ENCODE measurements at places on chromosomes 1 and 21. TPM values are rescaled to one million over a fixed set of nuclear protein-coding genes. Genes with fewer than 3 reads are reported as not detected.

The NUAK2 gene
- total RNA-seq = 1.4 TPM

The MYOM3 gene
- total RNA-seq = not detected

The AGBL4 gene
- not detected for total RNA-seq

The AK5 gene
- total RNA-seq = not detected

The OR6N1 gene
- not detected for total RNA-seq

The NKAIN1 gene
- total RNA-seq = not detected

The ZYG11A gene
- total RNA-seq = not detected

The PAPPA2 gene
- total RNA-seq = not detected

The TMEM50B gene
- total RNA-seq = 57.5 TPM

The KCNJ15 gene
- not detected for total RNA-seq

The IKBKE gene
- 36.0 TPM for total RNA-seq

The SH3BGR gene
- total RNA-seq = not detected

The CAP1 gene
- total RNA-seq = 229 TPM

The OR2L2 gene
- not detected for total RNA-seq

The ACTL8 gene
- total RNA-seq = not detected

The LRRC8B gene
- total RNA-seq = 14.8 TPM

The TNFSF4 gene
- 0.26 TPM for total RNA-seq

The SDF4 gene
- 25.6 TPM for total RNA-seq

GRCh38 chr1:22616571-22616970 lies 19.9 kb upstream of the C1QA start:
- no peak for DNase-seq

GRCh38 chr1:193525917-193526710 lies 339.7 kb upstream of the B3GALT2 start:
- no peak for DNase-seq

GRCh38 chr1:93489756-93490155 lies 41.8 kb downstream of the FNBP1L start:
- DNase-seq = no peak

- no peak for DNase-seq
Observed at GRCh38 chr1:234686035-234686434, 76.1 kb upstream of the IRF2BP2 start.

- DNase-seq = no peak
Observed at GRCh38 chr1:38923607-38924006, 18.0 kb downstream of the RHBDL2 start.

- no peak for DNase-seq
Observed at GRCh38 chr1:222373216-222373615, 174.7 kb downstream of the HHIPL2 start.

- no peak for DNase-seq
Observed at GRCh38 chr1:205547936-205548827, 43.7 kb downstream of the CDK18 start.

GRCh38 chr1:85838238-85838637 lies 130.0 kb upstream of the ZNHIT6 start:
- DNase-seq = peak; percentile 63

- DNase-seq = peak; percentile 88
Observed at GRCh38 chr21:41369105-41369919, 7.5 kb downstream of the MX2 start.

DNA sequence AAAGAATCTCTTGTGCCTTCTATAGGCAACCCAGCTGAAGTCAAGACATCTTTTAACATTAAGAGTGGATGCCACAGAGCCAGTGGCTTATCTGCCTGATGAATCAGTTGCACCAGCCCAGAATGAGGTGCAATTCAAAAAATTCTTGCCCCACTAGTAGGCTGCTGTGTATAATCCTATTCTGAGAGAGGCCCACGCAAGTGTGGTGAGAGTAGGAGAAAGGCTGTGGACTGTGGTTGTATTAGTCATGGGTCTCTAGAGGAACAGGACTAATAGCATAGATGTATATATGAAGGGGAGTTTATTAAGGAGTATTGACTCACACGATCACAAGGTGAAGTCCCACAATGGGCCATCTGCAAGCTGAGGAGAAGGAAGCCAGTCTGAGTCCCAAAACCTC lies 216.4 kb downstream of the LTN1 start:
- no peak for DNase-seq

DNA sequence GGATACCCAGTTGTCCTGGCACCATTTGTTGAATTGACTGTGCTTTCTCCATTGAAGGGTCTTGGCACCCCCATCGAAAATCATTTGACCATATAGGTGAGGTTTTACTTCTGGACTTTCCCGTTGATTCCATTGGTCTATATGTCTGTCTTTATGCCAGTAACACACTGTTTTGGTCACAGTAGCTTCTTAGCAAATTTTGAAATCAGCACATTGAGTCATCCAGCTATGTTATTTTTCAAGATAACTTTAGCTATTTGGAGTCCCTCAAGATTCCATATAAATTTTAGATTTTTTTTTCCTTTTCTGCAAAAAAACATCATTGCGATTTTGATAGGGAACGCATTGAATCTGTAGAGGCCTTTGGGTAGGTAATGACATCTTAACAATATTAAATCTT lies 235.6 kb downstream of the SMYD3 start:
- no peak for DNase-seq

- no peak for DNase-seq
Observed at GRCh38 chr1:220926146-220926545, 46.9 kb downstream of the HLX start.

GRCh38 chr1:109917768-109918606 lies 7.3 kb downstream of the CSF1 start:
- peak; percentile 52 for DNase-seq

DNA sequence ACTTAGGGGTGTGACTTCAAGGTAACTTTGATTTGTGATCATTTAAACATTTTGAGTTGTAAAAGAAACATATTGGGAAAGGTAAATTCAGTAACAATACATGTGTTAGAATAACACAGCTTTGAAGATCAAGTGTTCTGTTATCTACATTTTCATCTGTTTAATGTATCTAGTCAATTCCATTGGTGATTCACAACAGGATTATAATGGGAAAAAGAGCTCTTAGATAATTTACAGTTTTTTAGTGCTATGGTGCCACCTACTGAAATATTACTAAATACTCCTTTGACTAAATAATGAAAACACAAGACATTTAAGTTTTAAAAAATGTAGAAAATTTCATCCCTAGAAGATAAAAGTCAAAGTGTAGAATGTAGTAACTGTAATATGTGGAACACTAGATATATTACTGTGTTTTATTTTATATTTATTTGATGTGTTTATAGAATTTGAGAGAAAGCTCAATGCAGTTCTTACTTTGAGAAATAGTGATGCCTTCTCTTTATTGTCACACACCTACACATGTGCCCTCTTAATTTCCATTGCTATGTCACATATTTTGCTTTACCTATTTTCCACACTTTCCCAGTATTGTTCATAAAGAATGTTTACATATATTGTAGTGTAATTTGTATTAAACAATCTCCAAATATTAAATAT lies 47.4 kb downstream of the PTPRC start:
- peak; percentile 80 for DNase-seq

GRCh38 chr1:159860456-159860855 lies 2.0 kb downstream of the VSIG8 start:
- no peak for DNase-seq

DNA sequence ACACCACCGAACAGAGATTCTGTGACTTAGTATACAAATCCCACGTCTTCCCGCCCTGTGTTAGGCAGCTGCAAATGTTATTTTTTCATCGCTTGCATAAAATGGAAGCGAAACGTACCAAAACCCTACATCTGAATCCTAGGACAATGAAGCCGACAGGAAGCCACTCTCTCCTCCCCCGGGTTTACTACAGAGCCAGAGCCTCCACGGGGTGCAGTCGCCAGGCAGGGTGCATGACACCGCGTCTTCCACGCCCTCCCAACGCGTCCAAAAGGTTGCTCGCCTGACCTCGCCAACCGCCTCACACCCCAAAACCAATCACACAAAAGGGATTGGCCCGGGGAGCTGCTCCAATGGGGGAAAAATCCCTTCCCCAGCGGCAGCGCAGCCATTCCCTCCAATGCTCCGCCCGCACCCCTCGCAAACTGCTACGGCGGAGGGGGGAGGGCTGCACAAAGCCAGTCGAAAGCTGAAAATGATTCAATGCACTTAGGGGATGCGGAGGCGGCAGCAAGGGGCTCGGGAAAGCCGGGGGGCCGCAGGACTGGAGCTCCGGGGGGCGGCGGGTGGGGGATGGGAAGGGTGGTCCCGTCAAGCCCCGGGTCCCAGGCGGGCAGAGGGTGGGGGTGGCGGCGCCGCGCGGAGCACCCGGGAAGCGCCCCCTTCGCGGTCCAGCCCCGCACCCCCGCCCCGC lies 701 bp downstream of the CEP170 start:
- peak; percentile 86 for DNase-seq

DNA sequence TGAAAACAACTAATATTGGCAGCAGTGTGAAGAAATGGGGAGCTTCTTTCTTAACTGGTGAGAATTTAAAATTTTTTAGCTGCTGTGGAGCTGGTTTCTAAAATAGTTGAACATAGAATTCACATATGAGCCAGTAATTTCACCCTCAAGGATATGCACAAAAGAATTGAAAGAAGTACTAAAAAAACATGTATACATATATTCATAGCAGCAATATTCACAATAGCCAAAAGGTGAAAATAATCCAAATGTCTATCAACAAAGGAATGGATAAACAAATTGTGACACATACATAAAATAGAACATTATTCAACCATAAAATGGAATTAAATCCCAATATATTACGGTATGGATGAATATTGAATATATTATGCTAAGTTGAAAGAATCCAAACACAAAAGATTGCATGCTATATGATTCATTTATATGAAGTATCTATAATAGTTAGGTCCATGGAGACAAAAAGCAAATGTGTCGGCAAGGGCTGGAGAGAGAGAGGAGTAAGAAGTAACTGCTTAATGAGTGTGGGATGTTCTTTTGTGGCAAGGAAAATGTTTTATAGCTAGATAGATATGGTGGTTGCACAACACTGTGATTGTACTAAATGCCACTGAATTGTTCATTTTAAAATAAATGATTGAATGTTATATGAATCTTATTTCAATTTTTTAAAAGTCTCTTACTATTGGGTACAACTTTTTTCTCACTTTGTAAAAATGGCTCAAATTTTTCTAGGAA lies 14.8 kb upstream of the COL11A1 start:
- DNase-seq = no peak

DNA sequence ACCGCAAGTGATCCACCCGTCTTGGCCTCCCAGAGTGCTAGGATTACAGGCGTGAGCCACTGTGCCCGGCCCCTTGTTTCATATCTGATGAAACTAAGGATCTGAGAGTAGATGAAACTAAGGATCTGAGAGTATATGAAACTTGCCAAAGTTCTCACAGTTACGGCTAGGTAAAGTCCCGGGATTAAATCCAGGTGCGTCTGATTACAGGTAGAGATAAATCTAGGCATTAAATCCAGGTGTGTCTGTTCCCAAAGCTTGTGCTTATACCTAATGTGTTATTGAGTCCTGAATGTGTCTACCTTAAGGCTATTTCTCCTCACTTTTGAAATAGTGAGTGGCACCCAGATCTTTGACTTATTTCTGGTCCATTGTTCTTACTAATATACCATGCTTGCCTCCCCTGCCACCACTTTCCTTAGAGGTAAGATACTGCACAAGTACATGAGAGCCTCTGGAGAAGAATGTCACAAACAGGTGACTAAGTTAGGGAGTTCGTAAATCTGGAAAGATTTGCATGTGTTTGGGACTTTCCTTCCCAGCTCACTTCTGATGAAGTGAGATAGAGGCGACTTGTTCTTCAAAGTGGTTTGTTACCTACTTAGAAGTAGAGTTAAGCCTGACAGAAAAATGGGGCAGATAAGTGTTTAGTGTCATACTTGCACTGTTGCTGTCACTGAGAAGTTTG lies 66.5 kb downstream of the AK4 start:
- DNase-seq = no peak

- DNase-seq = peak; percentile 61
Observed at GRCh38 chr1:226637147-226637935, 88.8 kb downstream of the STUM start.

- DNase-seq = no peak
Observed at GRCh38 chr21:26449161-26449560, 123.9 kb downstream of the CYYR1 start.

DNA sequence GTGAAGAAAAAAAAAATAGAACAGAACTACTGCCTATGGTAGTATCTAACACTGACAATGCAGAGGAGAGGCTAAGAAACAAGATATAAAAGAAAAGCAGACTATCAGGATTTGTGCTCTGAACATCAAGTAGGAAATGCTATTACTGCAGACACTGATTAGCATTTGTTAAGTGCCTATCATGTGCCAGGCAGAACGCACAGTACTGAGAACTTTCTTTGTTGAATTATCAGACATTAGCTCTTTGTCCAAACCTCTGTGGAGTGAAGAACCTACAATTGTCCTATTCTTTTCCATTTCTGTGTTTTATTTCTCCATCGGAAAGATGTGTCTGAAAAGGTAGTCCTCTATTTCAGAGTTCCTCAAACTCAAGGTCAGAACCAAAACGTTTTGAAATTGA lies 30.5 kb upstream of the DISP1 start:
- peak; percentile 33 for DNase-seq

- DNase-seq = no peak
Observed at GRCh38 chr1:25194054-25194453, 38.2 kb downstream of the SYF2 start.

- DNase-seq = no peak
Observed at GRCh38 chr21:32572574-32573420, 12.5 kb downstream of the TCP10L start.

DNA sequence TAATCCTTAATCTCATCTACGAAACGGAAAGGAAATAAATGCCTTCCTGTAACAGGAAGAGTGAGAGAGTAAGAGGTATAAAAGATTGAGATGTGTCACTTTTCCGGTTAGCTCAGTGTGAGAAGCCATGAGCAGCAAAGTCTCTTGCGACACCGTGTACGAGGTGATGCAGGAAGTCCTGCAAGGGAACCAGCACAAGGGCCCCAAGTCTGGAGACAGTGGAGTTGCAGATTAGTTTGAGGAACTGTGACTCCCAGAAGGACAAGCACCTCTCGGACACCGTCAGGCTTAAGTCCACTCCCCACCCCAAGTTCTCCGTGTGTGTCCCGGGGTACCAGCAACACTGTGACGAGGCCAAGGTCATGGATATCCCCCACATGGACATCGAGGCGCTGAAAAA lies 592.3 kb upstream of the ADGRL2 start:
- no peak for DNase-seq

GRCh38 chr1:181676269-181676668 lies 193.0 kb downstream of the CACNA1E start:
- DNase-seq = peak; percentile 75

DNA sequence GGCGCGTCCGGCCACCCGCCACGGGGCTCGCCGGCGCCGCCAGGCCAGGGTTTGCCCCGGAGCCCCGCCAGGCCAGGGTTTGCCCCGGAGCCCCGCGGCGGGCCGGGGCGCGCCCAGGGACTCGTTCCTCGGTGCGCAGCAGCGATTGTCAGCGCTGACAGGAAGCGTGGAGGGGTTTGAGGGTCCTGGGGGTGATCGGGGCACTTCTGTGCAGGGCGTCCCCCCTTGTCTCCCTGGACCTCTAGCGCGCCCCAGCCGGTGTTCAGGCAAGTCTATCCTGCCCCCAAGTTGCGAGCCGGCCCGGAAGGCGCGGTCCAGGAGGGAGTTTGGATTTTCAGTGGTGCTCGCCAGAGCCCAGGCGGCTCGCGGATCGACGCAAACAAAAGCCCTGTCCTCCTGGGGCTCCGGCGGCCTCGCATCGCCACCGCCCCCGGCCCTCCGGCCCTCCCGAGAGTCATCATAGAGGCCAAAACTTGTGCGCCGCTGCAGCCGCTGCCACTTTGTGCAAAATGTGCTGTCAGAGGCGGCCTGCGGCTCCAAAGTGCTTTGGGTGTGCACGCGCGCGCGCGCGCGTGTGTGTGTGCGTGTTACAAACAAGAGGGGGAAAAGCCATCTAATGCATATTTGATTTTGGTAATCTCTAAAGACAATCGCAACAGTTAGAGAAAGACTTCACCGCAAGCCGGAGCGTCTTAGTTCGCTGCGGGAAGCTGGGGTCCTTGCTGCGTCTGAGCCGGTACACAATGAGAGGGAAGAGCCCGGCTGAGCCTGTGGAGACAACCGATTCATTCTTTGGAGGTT lies 1.0 kb downstream of the ROR1 start:
- DNase-seq = no peak
